ENCODE measurements at places on chromosomes 7 and 10.

DNA sequence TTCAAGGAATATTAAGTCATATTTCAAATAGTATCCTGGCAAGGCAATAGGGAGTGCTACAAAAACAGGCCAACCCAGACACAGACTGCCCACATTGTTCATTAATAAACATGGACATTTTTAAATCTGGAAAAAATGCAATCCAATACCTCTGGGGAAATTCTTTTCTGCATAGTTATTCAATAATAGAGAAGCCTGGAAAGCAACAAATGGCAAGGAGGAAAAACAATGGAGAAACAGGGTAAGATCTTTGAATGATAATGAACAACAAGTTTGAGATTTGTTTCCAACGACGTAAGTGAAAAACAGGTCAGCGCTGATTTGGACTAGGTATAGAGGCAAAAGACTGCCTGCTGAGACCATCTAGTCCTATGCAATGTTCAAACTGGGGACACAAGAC lies 44.7 kb upstream of the ZNF800 start:
- DNase-seq, result no peak

DNA sequence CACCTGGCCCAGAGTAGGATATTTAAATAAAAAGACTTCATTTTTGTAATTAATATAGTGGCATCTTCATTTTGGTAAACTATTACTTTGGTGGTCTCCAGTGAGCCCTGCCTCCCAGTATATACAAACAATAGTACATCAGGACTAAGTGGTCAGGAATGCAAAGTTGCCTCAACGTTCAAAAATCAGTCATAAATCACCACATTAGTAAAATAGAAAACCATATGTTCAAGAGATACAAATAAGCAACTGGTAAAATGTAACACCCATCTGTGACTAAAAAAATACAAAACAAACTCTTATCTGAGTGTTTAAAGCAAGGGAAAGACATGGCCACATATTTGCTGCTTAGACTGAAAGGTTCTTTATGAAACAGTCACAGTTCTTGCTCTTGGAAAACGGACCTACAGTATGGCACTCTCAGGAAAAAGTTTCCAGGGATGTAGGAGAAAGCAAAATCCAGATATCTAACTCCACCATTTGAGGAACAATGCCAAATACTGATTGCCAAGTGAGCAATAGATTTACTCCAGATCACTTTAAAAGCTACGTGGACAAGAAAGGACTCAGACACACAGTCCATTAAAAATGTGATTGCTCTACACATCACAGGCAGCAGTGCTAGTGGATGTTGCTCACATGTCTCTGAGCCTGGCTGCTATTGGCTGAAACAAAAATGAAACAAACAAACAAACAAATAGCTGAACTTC lies 15.1 kb upstream of the RHOBTB1 start:
- DNase-seq, result no peak

- no peak for DNase-seq
These were observed 28.6 kb downstream of the SMKR1 start for GRCh38 chr7:129530795-129531391.

GRCh38 chr7:157650801-157651200 lies 314.0 kb downstream of the DNAJB6 start:
- no peak for DNase-seq

- DNase-seq, result no peak
These were observed 67.0 kb upstream of the CFAP46 start for GRCh38 chr10:133009218-133009950.

GRCh38 chr10:28220811-28221210 lies 82.1 kb downstream of the MPP7 start:
- no peak for DNase-seq

- no peak for DNase-seq
These were observed 50.7 kb upstream of the RHEB start for GRCh38 chr7:151570366-151570915.
